ENCODE measurements at places on chromosomes 1 and 21.
A peak's percentile ranks its signal among the peaks of the same experiment; 100 is the strongest.

DNA sequence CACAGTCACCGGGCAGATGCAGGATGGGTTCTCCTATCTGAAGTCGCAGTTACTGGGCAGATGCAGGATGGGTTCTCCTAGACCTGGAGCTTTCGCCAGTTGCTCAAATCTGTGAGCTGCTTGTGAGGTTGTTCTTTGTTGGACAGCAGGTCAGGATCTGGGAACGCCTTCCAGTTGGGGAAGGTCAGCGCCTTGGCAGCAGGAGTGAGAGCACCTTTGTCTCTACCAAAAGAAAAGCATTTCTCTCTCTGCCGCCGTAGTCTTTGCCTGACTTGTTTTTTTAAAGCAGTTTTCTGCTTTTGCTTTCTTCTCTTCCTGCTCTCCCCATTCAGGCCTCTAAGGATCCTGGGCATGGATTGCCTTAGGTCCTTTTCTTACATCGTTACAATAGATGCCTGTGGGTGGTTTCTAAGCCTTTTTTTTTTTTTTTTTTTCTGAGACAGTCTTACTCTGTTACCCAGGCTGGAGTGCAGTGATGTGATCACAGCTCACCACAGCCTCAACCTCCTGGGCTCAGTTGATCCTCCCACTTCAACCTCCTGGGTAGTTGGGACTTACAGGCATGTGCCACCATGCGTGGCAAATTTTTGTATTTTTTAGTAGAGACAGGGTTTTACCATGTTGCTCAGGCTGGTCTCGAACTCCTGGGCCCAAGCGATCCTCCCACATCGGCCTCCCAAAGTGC lies 15.7 kb downstream of the PEX14 start:
- no peak for DNase-seq

- no peak for DNase-seq
Measured at GRCh38 chr1:160553778-160554177, 25.5 kb downstream of the CD84 start.

DNA sequence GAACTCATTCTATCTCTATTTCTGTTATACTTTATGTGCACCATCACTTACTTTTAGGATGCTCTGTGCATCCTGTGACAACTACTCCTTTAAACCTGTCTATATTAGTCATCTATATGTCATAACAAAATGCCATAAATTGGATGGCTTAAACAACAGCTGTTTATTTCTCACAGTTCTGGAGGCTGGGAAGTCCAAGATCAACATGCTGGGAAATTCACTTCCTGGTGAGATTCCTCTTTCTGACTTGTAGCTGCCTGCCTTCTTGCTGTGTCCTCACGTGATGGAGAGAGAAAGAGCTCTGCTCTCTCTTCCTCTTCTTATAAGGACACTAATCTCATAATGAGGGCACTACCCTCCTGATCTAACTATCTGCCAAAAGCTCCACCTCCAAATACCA lies 62.3 kb upstream of the RCOR3 start:
- DNase-seq = no peak

- no peak for DNase-seq
Measured at GRCh38 chr1:98565951-98566350, 95.6 kb upstream of the SNX7 start.

DNA sequence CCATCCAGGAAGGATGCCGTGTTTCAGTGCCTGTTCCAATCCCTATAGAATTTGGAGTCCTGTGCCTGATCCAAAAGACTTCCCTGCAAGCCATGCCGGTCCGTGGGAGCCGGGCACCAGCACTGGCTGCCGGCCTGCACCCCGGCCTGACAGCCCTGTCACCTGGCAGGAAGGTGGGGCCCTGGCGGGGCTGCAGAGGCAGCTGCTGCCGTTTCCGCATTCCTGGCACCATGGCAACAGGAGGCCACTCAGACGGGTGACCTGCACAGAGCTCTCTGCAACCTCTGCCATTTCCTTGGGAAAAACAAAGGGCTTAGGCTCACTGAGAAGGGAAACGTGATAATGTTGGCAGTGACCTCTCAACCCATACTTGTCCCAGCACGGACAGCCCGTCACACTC lies 63.2 kb upstream of the TMEM51 start:
- peak; percentile 39 for DNase-seq

DNA sequence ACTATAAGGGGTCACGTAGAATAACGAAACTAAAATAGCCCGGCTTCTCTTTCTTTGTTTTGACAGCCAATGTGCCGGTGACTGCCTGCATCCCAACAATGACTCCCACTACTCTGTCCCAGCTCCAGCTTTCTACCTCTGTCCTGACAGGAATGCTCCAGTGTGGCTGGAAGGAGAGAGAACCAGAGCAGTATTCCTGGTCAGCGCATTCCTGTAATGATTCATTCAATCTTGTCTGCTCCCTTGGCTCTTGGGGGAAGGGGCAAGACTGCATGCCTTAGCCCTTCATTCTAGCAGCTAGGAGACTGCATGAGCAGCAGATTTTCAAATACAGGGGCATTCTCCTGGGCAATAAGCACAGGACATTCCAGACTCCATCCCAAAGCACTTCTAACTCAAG lies 132.1 kb upstream of the PRMT6 start:
- no peak for DNase-seq
